T-helper 1 cell (primary cell): ENCODE measurements at places on chromosomes 5 and 9.
A peak's percentile ranks its signal among the peaks of the same experiment; 100 is the strongest.

DNA sequence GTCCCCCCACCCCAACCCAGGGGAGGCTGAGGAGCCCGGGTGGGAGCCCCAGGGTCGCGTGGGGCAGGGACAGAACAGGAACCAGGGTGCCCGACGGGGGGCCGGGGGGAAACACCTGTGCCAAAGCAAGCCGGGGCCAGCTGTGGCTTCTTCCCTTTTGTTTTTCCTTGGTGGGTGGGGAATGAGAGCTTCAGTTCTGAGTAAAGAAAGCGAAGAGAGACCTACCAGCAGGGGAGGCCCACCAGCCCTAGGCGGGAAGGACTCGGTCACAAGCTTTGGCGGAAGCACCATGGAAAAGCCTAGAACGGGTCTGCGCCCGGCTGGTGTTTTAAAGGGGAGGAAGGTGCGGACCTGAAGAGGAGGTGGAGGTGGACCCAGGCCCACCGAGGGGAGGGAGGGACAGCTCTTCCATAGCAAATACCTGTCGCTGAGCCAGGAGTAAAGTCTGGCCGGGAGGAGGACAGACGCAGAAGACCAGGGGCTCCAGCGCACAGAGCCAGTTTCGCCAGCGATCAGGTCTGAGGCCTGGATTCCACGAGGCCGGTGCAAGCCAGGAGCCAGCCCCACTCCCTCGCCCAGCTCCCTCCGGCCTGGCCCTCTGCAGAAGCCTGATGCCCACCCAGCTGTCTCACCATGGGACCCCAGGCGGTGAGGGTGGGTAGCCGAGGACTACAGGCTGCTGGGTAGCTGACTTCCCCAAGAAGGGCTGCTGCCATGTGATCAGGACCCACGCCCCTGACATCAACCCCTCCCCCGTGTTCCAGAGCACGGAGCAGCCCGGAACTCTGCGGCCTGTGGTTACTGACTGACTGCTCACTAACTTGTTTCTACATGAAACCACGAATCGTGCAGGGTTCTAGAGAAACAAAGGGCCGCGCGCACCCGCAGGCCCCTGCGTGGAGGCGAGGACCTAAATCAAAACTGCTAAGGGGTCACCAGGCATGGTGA lies 849 bp upstream of the MGAT1 start:
- DNase-seq: peak; percentile 58

- DNase-seq: no peak
Measured at GRCh38 chr9:35294066-35294465, 132.3 kb downstream of the UNC13B start.

- no peak for DNase-seq
Measured at GRCh38 chr5:148953711-148954110, 109.2 kb downstream of the SH3TC2 start.

DNA sequence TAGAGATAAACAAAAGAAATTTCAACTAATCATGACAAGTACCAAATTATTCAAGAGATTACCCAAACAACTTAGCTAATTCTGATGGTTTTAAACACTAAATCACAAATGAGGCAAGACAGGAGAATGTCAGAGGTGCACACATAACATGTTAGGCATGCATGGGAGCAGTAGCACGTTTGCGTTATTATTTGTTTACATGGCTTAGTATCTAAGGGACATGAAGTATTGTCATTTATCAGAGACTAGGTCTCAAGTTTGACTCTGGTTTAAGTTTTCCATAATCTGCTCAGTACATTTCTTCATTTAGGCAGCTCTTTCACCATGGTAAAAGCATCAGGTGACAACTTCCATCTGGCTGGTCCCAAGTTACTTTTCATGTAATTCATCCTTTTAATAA lies 244.1 kb upstream of the TNC start:
- DNase-seq: no peak

DNA sequence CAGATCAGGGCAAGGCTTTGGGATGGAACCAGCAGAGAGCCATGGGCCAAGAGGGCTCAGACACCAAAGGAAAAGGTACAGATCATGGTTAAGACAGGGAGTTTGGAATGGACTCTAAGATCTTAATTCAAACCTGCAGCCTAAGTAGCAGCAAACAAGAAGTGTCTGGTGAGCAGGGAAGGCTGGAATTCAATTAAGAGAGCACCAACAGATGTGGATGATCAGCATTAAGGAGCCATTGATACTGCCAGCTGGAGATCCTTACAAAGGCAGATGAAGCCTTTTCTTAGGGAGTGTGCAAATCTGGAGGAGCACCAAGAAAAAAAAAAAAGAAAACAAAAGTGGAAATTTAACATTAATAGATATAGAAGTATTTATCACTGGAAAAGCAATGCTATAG lies 516.8 kb downstream of the RASEF start:
- DNase-seq: no peak

GRCh38 chr5:176929654-176930053 lies 30.5 kb upstream of the HK3 start:
- no peak for DNase-seq

DNA sequence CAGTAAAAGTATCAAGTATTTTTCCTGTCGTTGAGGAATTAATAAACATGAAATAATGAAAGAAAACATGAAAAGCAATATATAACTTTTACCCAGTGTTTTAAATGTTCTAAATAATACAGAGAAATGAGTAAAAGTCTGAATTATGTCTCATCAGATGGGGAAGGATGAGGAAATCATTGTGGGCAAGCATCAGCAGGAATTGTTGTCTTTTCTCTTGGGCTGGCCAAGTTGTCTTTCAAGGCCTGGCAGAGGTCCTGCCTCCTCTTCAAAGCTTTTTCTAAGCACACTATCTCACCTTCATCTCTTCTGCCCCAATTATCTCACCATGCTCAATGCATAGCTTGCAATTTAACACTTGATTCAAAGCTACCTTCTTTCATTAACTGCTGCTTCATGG lies 41.9 kb downstream of the MOCS2 start:
- DNase-seq: no peak

DNA sequence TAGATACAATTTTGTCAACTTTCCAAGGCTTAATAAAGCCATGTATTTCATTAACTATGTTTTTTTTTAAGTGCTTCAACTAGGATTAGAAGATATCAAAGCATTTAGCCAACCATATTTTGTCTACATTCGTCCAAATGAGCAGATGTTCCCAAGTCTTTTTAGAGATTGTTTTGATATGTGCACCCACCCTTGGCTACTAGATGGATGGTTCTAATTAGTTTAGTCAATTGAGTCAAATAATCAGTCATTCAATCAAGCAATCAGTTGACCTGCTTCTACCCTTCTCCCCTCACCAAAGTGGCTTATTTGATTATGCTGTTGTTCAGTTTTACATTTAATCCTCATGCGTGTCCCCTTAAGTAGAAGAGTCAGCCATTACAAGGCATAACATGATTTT lies 319.5 kb upstream of the TNC start:
- no peak for DNase-seq

- DNase-seq: no peak
Measured at GRCh38 chr9:114919611-114920010, 10.8 kb downstream of the TNFSF8 start.

DNA sequence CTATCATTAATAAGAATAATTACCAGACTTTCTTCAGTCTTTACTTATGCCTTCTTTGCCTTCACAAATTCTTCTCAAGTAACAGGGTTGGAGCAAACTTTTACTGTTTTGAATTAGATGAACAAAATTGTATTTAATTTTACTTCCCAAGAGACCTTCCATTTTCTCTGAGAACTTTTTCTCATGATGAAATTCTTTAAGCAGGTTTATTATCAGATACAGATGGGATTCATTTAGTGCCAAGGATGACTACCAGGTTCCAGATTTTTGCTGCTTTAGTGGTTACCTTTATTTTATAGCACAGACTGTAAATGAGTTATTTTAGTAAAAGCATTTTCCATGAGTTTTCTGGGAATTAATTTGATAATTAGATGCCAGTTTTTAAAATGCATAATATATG lies 125.1 kb downstream of the GDNF start:
- DNase-seq: no peak
